ENCODE measurements at places on chromosomes 6 and 20.

DNA sequence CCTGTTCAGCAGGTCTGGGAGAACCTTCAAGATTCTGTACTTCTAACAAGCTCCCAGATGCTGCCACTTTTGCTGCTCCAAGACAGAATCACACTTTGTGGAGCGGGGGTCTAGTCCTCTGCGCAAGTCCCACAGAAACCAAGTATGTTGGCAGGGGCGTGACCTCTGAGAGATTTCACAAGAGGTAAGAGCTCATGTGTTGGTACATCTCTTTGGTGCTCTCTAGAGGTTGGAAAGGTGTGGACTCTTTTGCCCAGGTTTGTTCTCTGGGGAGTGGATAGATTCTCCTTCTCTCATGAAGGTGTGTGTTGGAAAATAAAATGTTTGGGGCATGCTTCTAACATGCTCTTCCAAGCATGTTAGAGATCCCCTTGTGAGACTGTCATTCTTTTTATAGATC lies 340.9 kb upstream of the IRAK1BP1 start:
- no peak for DNase-seq

DNA sequence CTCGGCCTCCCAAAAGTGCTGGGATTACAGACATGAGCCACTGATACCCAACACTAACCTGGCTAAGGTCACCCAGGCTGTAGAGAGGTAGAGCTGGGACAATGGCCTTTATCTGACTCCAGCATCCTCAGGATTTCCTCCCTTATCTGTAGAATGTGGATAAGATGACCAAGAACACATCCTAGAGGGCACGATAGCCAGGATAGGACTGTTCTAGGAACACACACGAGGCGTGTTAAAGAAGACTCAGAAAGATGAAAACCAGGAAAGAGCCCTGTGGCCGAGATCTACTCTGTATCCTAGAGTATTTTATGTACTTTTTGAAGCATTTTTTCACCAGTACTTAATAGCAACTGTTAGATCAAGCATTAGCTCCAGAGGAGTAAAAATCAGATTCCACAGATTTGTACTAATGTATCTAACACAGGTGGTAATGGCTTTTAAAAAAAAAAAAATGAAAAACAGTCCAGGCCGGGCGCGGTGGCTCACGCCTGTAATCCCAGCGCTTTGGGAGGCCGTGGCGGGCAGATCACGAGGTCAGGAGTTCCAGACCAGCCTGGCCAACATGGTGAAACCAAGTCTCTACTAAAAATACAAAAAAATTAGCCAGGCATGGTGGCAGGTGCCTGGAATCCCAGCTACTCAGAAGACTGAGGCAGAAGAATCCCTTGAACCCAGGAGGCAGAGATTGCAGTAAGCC lies 17.3 kb downstream of the PPP1R10 start:
- DNase-seq, result no peak

DNA sequence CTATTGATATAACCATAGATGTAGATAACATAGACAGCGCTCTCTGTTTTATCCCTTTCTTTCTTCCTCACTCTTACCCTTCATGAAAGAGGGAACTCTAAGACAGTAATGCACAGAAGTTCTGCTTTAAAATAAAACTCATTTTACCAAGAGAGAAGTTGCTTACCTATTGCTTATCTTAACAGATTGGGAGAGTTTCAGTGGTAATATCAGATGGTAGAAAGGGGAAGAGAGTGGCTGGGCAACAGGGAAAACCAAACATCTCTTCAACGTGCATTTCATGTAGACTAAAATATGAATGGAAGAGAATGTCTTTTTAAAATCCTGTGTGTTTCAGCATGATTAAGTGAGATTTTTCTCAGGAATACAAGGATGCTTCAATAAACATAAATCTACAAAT lies 45.3 kb upstream of the SIRPG start:
- DNase-seq, result no peak

GRCh38 chr20:19433371-19434350 lies 221.2 kb downstream of the SLC24A3 start:
- no peak for DNase-seq

DNA sequence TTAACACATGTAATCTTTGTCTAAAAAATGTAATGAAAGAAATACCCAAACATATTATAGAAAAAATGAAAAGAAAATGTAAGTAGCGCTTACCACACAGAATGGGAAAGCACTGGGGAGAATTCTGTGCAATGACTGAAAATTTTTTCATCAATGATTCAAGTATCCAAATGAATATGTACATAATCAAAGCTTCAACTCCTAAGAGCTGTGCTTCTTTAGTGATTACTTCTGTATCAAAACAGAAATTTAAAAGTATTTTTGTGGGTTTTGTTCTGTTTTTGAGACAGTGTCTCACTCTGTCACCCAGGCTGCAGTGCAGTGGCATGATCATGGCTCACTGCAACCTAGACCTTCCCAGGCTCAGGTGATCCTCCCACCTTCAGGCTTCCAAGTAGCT lies 13.7 kb downstream of the LMBRD1 start:
- DNase-seq, result no peak

GRCh38 chr6:137496368-137496767 lies 2.2 kb upstream of the OLIG3 start:
- DNase-seq, result no peak

- no peak for DNase-seq
Observed at GRCh38 chr20:60137657-60138245, 179.5 kb downstream of the CDH26 start.

- DNase-seq, result no peak
Observed at GRCh38 chr6:24357336-24358218, at the start of gene DCDC2. DCDC2 (minus strand) TSS chr6:24358059; CDS start chr6:24357750, 309 bp downstream.

GRCh38 chr6:161261816-161262215 lies 12.0 kb downstream of the AGPAT4 start:
- no peak for DNase-seq

DNA sequence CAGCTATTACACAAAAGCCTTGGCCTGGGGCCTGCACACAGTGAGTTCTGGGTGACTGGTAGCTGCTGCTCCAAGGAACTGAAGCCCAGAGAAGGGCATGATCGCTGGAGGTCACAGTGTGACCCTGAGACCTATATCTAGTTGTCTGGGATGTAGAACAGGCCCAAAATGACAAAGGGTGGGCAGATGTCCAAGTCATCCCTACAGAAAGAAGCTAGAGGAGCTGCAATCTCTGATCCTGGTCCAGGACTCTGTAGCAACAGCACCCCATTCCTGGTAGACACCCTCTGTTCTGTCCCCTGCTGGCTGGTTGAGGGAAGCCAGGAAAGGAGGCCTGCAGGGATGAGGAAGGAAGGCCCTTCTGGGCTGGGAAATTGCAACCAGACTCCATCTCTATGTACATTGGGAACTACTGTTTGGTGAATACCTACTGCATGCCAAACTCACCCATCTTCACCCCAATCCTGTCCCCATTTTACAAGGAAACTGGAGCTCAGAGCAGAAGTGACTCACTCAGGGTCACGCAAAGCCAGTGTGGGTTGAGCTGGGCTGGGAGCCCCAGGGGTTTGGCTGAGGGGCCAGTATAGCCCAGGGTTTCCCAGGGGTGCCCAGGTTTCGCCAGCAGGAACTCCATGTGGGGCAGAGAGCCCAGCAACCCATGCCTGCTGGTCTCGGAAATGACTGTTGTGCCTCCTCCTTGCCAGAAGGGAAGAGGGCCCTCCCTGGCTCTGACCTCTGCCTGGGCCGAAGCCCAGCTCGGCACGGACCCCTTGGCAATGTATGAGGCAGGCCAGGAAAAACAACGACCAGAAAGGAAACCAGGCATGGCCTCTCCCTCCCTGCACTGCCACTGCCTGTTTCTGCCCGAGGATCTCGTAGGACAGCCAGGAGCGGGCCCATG lies 44.9 kb upstream of the TLDC2 start:
- no peak for DNase-seq

- no peak for DNase-seq
Observed at GRCh38 chr6:94163877-94164276, 744.5 kb upstream of the EPHA7 start.

DNA sequence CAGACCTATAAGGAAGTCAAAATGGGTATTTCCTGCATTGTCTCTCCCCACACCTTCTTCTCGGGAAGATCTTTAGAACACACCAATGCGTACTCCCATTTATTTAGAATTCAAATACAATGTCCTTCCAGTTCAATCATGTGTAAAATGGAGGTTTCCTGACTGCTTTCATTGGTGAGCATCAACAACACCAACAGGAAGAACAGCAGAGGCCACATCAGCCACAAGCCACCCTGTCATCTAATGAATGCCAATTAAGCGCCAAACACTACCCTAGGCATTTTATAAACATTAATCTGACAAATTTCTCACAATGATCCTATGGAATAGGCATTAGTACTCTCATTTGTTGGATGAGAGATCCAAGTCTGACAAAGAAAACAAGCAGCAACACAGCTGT lies 68.4 kb upstream of the SMLR1 start:
- no peak for DNase-seq

GRCh38 chr20:53786071-53786444 lies 192.4 kb upstream of the ZNF217 start:
- no peak for DNase-seq

DNA sequence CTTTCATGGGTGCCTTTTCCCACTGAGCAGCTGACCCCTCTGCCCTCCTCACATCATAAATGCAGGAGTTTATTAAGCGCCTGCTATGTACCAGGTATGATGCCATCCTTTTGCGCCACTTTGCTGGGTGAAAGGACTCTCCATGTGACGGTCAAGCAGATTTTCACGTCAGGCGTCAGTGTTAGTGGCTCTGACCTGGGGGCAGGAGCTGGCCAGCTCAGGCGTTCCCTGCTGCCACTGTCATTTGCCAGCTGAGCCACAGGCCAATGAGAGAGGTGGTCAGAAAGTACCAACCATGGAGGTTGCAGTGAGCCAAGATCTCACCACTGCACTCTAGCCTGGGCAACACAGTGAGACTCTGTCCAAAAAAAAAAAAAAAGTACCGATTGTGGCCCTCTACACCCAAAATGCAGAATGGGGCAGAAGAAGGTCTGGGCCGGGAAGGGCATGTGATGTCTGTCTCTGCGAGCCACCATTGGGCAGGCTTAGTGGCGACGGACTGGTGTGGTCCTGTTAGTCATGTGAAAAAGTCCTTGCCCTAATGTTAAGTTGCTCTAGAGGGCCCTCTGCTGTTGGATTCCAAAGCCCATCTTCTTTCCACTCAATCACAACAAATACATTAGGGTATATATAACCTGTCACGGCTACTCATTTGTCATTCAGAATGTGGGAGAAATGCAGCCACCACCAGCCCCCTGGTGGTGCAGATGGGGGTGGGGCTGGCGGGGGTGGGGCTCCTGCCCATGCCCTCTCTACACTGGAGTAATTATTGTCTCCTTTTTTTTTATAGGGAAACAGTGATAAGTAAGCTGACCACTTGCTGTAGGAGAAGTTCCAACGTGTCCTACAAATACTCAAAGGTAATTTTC lies 18.4 kb upstream of the SLC22A1 start:
- no peak for DNase-seq

DNA sequence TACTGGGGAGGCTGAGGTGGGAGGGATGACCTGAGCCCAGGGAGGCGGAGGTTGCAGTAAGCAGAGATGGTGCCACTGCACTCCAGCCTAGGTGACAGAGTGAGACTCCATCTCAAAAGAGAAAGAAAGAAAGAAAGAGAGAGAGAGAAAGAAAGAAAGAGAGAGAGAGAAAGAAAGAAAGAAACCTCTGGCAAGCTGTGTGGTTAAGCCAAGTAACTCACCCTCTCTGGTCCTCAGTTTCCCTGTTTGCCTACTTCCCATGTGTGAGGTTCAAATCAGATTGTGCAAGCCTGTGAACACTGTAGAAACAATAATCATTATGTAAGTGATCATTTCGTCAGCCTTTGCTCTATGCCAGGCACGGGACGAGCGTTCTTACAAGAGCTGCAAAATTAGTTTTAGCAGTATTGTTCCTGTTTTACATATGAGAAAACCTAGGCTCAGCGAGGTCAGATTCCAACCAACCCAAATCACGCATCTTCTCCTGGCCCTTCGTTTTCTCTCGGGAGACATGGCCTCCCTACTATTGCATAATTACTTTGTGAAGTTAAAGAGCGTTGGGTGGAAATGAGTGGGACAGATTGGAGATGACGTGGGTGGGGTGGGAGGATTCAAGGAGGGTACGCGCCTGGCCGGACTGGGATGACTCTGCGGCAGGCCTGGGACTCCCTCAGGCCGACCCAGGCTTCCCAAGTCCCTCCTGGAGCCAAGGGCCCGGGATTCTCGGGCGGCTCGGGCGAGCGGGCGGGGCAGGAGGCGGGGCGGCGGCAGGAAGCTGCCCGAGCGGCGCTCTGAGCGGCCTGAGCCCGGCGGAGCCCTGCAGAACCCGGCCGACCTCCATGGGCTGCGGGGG lies at the start of gene SNX21:
TSS of gene SNX21 (plus strand) at position 770 of the 853 bp plus-strand sequence. CDS start 121 bp downstream, outside the sequence.
- no peak for DNase-seq

DNA sequence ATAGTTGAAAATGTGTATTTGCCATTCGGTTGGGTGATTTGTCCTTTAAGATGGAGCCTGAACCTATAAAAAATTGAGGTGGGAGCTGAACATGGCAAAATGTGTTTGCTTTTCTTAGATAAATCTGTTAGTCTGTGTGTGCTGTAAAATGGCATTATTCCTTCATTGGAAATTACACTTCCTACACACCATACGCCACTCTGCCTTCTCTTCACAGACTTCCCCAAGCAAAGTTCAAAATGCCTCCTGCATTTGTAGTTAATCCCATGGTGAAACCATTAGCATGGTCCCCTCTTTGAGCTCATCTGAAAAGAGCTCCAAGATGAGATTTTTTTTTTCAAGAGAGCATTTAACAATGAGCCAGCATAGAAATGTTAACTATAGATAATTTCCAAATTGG lies 567 bp downstream of the ADTRP start:
- no peak for DNase-seq

- DNase-seq, result no peak
Observed at GRCh38 chr6:85676086-85676729, 33.5 kb upstream of the SYNCRIP start.

GRCh38 chr6:80566361-80566760 lies 459.9 kb downstream of the BCKDHB start:
- no peak for DNase-seq

GRCh38 chr20:9912858-9913434 lies 74.1 kb upstream of the PAK5 start:
- no peak for DNase-seq

GRCh38 chr6:30719791-30720737 lies at the start of gene TUBB:
TUBB (plus strand) TSS chr6:30720352; CDS start chr6:30720507, 155 bp downstream.
- DNase-seq, result peak; percentile 92

- DNase-seq, result no peak
Observed at GRCh38 chr6:71334768-71335167, 46.2 kb downstream of the OGFRL1 start.

DNA sequence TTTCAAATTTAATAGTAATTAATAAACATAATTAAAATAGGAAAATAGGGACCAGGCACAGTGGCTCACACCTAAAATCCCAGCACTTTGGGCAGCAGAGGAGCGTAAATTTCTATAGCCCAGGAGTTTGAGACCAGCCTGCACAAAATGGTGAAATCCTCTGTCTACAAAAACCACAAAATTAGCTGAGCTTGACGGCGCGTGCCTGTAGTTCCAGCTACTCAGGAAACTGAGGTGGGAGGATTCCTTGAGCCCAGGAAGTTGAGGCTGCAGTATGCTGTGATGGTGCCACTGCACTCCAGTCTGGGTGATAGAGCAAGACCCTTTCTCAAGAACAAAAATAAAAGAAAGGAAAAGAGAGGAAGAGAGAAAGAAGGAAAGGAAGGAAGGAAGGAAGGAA lies 1387.0 kb upstream of the ADGRB3 start:
- DNase-seq, result no peak

GRCh38 chr6:156944412-156944811 lies 167.2 kb downstream of the ARID1B start:
- DNase-seq, result no peak

- no peak for DNase-seq
Observed at GRCh38 chr6:137761487-137761886, 105.6 kb upstream of the TNFAIP3 start.

- no peak for DNase-seq
Observed at GRCh38 chr6:152124429-152125074, 317.1 kb downstream of the ESR1 start.

Measured in right renal cortex interstitium (tissue), 3 donors.